HT1080 (cell line): ENCODE measurements at places on chromosomes 5 and 9. TPM values are rescaled to one million over a fixed set of nuclear protein-coding genes. Genes with fewer than 3 reads are reported as not detected.

CYLC2 gene
- total RNA-seq = not detected in 2 replicates

DNA sequence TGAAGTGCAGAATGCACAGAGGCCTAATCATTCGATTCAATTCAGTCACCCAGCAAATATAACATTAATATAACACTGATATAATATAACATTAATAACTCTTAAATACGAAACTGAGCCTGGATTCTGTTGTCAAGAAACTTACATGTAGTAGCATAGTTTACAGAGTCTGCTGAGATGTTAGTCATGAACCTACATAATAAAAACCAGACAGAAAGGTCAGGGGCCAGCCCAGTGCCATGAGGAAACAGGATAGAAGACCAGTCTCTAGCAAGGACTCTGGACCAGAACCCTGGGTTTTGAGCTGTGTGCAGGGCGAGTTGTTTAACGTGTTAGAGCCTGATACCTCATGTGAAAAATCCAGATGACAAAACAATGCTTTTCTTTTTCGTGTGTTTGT is 234.7 kb downstream of the NR2F1-AS1 start:
- no peak for DNase-seq

- DNase-seq = no peak
These were observed 917.8 kb upstream of the C9orf72 start for GRCh38 chr9:28491121-28491520.

ADAMTS2 gene
- total RNA-seq = 0.43 and 0.69 TPM in 2 replicates

DNA sequence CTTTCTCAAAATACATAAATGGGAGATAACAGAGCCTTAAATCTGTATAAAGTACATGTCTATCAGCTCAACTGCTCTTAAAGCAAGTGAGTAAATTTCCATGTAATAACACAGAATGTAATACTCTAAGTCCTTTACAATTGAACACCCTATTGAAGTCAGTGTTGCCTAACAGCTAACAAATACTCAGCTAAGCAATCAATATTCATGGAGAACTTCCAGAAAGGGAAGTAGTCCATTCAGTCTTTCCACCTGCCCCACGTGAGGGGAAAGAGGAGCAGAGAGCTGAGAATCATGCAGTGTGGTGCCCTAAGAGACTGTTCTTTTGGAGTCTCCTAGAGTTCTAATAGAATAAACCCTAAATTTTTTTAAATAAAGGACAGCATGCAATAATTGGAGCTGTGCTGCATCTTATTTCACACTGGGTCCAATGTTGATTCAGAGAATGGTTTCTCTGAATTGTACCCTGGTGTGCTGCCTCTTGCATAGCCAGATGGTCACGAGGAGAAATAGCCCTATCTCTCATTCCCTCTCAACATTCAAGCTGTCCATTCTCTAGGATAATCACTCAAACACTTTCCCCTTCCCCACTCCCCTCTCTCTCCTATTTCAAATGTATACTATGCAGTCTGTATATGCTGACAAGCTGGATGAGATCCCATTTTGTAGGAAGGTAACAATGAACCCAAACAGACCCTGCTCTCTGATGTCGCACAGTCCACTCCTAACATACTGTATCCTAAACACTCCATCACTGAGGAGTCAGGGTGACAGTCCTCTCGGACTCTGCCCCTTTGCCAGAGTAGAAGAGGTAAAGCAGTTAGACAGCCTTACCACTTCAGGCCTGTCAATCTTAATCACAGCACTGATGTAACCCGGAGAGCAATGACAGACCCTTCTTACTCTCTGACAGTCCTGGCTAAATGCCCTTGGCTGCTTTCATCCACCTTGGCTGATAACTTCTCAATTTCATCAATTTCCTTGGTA is 134.8 kb downstream of the EPB41L4A start:
- DNase-seq = no peak

- no peak for DNase-seq
These were observed 3.9 kb downstream of the MAP3K1 start for GRCh38 chr5:56819060-56819881.

PRRX2 gene
- total RNA-seq = not detected in 2 replicates

SPEF2 gene
- total RNA-seq = 0.80 and 1.1 TPM in 2 replicates

COL15A1 gene
- total RNA-seq = 0.13 and 0.14 TPM in 2 replicates

GRCh38 chr9:96020792-96021550 is 145.5 kb downstream of the ERCC6L2 start:
- no peak for DNase-seq

SLC26A2 gene
- total RNA-seq = 16.1 and 19.5 TPM in 2 replicates

MAST4 gene
- 7.6 and 8.7 TPM in 2 replicates for total RNA-seq

MSMP gene
- not detected in 2 replicates for total RNA-seq

GRCh38 chr9:123131993-123132392 is 98.5 kb downstream of the GPR21 start:
- DNase-seq = no peak

GRCh38 chr5:10235350-10235749 is 14.3 kb downstream of the ATPSCKMT start:
- DNase-seq = peak; percentile 69

- no peak for DNase-seq
These were observed 52.3 kb downstream of the ADAMTS2 start for GRCh38 chr5:179292681-179293635.

DNA sequence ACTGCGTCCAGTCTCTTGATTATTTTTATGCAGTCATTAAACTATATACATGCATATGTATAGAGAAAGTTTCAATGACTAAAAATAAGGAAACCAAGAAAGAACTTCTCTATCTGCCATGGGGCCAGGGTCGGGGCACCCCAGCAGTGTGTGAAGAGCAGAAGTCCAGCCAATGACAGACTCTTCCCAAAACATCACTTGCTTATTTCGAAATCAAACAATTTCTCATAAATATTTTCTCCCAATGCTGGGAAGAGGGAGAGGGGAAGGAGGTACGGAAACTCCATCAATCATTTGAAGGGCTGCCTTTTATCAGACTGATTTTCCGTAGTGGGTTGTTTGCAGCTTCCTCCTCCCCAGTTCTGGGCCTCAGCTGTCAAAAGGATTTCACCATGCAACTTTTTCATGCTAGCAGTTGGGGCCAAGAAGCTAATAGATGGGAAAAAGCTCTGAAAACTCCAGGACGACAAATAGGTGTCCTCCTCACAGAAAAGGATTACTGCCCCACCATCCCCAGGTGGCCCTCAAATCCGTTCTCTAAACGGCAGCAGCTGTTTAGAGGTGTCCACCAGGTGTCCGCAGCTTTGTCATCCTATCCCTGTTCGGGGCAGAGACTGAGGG is 617 bp upstream of the FPGS start:
- DNase-seq = no peak

DNA sequence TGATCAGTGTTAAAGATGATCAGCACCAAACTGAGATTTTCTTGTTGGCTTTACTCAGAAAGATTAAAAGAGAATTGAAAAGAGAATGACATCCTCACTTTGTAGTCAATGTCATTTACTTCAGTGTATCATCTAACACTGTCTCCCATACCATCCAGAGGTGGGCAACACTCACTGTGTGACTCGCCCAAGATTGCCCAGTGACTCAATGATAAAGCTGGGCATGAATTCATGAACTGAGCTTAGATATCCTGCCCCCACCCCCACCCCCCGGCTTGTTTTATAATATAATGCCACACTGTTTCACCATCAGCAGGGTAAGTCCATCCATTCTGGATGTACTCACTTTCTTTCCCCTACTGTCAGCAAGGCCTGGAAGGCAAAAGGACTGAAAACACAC is 242.2 kb downstream of the FAM114A2 start:
- DNase-seq = peak; percentile 47

DNA sequence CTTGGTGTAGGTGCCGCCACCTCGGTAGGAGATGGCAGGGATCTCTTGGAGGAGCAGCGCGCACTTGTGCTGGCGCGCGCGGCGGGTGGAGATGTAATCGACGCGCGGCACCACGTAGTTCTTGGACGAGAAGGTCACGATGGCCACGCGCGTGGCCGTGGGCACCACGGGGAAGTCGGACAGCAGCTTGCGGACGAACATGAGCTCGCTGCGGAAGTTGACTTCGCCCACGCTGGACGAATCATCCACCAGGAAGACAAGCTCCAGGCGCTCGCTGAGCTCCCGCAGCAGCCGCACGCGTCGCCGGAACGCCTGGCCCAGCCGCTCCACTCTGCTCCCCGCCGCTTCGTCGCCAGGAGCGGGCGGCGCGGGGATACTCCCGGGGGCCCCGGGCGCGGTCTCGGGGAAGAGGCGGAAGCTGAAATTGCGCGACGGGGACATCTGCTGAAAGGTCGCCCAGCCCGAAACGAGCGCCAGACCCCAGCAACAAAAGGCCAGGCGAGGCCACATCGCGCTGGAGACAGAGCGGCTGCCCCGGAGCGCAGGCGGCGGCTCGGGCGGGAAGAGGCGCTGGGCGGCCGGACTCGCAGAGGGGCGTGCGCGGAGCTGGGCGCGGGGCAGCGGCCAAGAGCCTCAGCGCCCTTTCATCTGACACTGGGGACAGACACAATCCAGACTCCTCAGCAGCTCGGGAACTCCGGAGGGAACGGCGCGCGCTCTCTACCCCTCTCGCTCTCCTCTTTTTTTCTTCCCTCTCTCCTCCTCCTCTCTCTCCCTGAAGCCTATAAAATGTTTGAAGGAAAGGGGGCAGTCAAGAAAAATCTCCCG is at the start of gene SVEP1:
Gene SVEP1 (minus strand): TSS at position 708 of the 828 bp plus-strand sequence. CDS start 198 bp downstream, at position 510.
- no peak for DNase-seq

TRIP13 gene
- 190 and 220 TPM in 2 replicates for total RNA-seq

SPZ1 gene
- not detected in 2 replicates for total RNA-seq

DNA sequence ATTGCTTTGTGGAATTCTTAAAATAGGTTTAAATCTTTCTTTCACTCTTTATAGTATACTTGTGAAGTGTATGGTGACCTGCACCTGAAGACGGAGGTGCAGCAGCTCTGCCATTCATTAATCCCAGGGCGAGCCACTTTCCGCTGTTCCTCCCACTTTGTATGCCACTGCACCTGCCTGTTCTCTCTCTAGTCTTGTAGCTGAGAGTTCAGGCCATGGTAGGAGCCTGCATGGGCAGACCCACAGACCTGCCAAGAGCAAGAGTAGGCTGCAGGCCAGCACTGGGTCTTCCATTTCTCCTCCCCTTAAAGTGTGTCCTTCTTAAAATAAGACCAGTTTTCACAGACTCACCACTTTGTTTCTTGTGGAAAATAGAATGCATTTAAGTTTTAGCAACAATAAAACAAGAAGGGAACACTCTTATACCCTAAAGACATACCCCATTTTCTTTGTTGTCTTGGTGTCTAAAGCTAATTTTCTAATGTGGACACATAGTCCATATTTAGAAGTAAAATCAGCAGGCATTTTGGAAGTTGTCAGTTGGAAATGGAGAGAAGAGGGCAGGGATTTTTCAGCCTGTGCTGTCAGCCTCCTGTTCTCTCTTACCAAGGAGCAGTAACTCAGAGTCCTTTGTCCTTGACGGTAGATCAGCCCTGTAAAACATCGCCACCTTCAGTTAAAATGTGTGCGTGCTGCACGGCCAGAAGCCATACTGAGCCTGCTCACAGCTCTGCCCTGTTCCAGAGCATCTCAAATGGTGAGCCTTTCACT is 103.2 kb downstream of the SNCAIP start:
- peak; percentile 66 for DNase-seq

FAT2 gene
- total RNA-seq = 0.06 and 0.07 TPM in 2 replicates
